ENCODE measurements at places on chromosomes 2 and 18.

GRCh38 chr2:172745636-172746035, 10.0 kb downstream of the RAPGEF4 start:
- DNase-seq, result no peak

DNA sequence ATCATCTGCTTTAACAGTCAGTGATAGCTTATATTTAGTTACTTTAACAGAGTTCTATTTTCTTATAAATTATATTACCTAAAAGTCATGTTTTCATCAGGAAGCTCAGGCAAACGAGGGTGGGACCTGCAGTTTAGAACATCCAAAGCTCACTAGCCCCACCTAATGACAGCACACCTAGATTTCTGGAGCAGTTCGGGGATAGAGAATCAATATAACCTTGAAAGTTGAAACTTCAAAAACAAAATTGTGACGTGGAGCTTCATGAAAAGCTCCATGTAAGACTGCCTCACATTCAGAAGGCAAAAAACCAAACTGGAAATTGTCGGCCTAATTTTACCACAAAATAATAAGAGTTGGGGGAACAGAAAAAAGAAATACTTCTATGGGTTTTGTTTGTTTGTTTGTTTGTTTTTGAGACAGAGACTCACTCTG, 185.9 kb upstream of the CCDC150 start:
- peak; percentile 51 for DNase-seq

- DNase-seq, result no peak
These were observed 88.2 kb downstream of the DTNB start for GRCh38 chr2:25585189-25585588.

GRCh38 chr2:100257939-100258338, 64.4 kb downstream of the LONRF2 start:
- no peak for DNase-seq

- DNase-seq, result no peak
These were observed 11.0 kb downstream of the CPSF3 start for GRCh38 chr2:9434489-9434888.

DNA sequence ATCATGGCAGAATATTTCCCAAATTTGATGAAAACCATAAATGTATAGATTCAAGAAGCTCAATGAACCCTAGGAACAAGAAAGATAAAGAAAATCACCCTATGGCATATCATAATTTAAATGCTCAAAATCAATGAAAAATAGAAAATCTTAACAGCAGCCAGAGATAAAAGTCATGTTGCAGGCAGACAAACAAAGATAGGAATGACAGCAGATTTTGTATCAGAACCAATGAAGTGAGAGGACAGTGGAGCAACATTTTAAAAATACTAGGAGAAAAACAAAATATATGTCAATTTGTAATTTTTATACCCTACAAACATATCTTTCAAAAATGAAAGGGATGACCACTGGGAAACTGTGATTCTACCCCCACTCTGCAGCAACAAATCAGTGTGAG, 203.3 kb downstream of the PIEZO2 start:
- DNase-seq, result no peak

GRCh38 chr18:67597759-67598158, 81.2 kb upstream of the DSEL start:
- DNase-seq, result no peak

- no peak for DNase-seq
These were observed 44.5 kb downstream of the PDIA6 start for GRCh38 chr2:10768063-10768507.

DNA sequence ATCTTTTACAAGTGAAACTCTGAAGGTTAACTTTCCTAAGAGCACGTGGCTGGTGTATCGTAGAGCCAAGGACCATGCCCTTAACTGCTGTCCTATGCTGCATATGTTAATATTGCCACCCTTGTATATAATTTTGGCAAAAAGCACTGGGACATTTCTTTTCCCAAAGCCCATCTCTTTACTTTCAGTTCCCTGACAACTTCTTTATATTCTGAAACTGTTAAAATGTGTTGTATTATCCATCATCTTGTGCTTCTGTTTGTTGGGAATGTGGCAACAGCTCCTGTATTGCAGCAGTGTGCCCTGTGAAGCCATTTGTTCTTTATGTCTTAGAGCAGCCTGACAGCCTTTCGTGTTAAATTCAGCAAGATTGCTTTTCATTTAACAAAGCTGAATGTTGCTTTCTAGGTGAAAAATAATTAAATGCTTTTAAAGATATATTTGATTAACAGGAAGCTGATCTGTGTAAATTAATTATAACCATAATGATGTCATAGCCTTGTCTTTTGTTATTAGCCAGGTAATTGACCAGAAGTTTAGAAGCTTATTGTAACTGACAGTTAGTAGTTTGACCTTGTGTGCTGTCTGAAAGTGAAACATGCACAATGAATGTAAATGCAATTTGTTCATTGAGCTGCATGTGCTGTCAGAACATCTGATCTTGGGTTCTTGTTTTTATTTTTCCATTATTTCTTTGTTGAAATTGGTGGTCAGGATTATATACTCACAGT, 9.7 kb downstream of the RHBDD1 start:
- DNase-seq, result no peak

DNA sequence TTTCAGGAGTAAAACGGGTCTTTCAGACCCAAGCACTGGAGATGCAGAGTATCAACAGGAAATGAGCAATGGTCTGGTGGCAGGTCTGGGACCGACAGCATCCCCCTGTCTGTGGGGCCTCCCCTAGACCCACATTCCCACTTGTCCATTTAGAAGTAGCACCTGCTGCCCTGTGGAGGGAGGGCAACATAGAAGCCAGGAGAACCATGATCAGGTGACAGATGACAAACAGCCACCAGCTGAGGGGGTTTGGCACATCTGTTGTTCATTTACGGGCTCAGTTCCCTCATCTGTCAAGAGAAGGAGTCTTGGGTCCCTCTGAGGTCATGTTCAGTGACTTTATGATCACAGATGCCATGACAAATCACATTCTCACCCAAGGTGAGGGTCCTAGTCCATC, 77.9 kb upstream of the SLC66A3 start:
- DNase-seq, result no peak

DNA sequence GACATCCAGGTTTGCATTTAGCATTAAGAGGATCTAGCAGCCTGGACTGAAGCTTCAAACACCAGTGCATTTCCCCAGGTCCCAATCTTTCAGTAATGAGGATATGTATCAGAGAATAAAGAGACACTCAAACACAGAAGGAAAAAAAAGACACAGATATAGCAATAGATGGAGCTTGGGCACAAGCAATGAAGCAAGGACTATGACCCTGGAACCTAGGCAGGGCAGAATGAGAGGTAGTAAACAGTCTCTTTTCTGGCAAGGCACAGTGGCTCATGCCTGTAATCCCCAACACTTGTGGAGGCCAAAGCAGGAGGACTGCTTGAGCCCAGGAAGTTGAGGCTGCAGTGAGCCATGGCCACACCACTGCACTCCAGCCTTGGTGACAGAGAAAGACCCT, 80.7 kb upstream of the HNRNPA3 start:
- DNase-seq, result no peak

DNA sequence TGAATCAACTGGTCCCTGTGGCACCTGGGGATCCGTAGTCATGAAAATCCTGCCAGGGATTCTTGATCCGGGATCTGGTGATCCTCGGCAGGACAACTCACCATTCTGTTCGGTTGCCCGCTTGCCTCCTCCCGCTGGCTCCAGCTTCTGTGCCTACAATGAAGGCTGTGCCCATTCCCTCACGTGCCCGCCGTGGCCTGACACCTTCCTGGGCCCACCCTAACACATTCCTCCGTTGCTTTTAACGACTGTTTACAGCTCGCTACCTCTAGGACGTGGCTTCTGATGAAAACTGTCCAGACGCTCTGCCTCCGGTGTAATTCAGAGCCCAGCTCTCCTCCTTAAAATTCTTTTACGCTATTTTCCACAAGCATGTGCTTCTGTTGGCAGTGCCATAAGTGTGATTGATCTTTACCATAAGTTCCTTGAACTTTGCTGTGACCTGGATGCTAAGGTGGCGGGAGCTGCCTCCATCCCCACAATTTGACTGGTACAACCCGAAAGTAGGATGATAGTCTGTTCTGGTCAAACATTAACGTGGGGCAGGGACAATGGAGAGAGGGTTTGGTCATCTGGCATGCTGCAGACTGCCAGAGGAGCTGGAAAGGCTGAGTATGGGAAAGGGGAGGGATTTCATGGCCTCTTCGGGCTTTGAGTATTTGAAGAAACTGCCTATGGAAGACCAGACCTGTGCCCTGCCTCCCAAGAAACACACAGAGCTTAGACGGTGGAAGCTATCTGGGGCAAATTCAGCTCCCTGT, 206.8 kb upstream of the TNP1 start:
- DNase-seq, result no peak

DNA sequence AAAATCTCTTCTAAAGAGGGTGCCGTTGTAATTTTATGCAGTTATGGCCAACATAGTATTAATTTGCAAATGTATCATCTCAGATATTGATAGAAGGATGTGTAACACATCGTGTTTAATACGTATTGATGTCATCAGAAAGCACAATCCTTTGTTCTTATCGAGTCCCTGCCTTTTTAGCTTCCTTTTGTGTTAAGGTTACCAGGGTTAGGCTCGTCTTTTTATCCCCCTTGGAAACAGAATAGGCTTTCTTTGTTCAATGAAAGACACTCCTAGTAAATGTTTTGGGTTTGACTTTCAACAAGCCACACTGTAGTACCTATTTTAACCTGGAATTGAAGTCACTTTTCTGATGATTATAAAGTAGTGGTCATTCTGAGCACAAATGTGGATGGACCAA, 136.2 kb downstream of the WDR7 start:
- DNase-seq, result no peak

- DNase-seq, result no peak
These were observed 489.6 kb downstream of the PTPRM start for GRCh38 chr18:8056723-8057122.

Data from KBM-7 (cell line).